Activated CD4-positive, alpha-beta memory T cell treated with anti-CD3 and anti-CD28 coated beads, Interleukin-2, amount 10 ng/mL, durations not matched to agents 7 days and 5 days (primary cell): ENCODE measurements at places on chromosomes 7 and 10.

GRCh38 chr10:120715171-120715570 is 136.0 kb upstream of the WDR11 start:
- H3K36me3 ChIP-seq = no peaks in the 10 kb centered on the region
- DNase-seq = no peak
- H3K27ac ChIP-seq = no peak overlapping the region

DNA sequence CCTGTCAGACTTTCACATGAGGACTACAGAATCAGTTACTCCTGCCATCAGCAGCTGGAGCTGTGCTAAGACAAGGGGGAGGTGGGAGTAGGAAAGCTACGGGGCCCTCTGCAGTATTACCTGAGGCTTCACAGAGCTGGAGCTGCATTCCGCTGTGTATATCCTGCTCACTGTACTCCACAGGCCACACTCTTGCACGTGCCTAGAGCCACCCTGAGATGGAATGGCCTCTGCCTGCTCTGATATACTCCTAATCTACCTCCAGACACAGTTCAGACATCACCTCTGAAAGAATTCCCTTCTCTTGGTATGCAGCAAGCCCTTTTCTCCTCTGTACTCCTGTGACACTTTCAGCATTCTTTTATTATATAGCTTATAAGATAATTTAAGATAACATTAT is 34.8 kb downstream of the TRDMT1 start:
- no peaks in the 10 kb centered on the region for H3K4me1 ChIP-seq
- no peak overlapping the region for H3K4me3 ChIP-seq
- H3K36me3 ChIP-seq = peaks cover 8% of the 10 kb centered on the region
- no peak for DNase-seq
- no peaks in the 10 kb centered on the region for H3K27me3 ChIP-seq

- no peak for DNase-seq
- H3K4me3 ChIP-seq = no peak overlapping the region
- H3K27ac ChIP-seq = no peak overlapping the region
- H3K27me3 ChIP-seq = no peaks in the 10 kb centered on the region
- H3K4me1 ChIP-seq = no peaks in the 10 kb centered on the region
- no peaks in the 10 kb centered on the region for H3K36me3 ChIP-seq
Measured at GRCh38 chr7:31062746-31063435, 10.8 kb downstream of the ADCYAP1R1 start.

GRCh38 chr10:89466599-89467035 is 52.2 kb downstream of the IFIT5 start:
- no peak for DNase-seq
- H3K27ac ChIP-seq = no peak overlapping the region
- H3K36me3 ChIP-seq = no peaks in the 10 kb centered on the region

DNA sequence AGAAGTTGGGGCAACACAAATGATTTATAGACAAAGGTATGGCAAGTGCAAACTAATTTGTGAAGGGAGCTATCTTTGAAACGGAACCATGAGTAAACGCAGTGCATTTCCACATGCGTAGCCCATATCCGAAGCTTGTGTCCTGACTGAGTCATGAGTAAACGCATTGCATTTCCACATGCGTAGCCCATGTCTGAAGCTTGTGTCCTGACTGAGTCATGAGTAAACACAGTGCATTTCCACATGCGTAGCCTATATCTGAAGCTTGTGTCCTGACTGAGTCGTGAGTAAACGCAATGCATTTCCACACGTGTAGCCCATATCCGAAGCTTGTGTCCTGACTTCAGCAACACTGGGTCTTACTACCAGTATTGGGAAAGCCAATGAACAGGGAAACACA is 95.0 kb downstream of the CELF2 start:
- H3K36me3 ChIP-seq = peaks cover 3% of the 10 kb centered on the region
- H3K27ac ChIP-seq = no peak overlapping the region
- no peak overlapping the region for H3K4me3 ChIP-seq
- H3K4me1 ChIP-seq = peaks cover 15% of the 10 kb centered on the region
- DNase-seq = no peak
- peaks cover 6% of the 10 kb centered on the region for H3K27me3 ChIP-seq

GRCh38 chr10:32367793-32368453 is 21.0 kb upstream of the EPC1 start:
- H3K27ac ChIP-seq = peak overlapping the region; percentile 4
- no peaks in the 10 kb centered on the region for H3K27me3 ChIP-seq
- H3K4me1 ChIP-seq = peaks cover 40% of the 10 kb centered on the region
- H3K4me3 ChIP-seq = no peak overlapping the region
- peak; percentile 77 for DNase-seq

- no peaks in the 10 kb centered on the region for H3K36me3 ChIP-seq
- no peak overlapping the region for H3K4me3 ChIP-seq
- no peak overlapping the region for H3K27ac ChIP-seq
- no peaks in the 10 kb centered on the region for H3K4me1 ChIP-seq
- DNase-seq = no peak
Measured at GRCh38 chr7:7533831-7534430, 1.7 kb downstream of the COL28A1 start.

DNA sequence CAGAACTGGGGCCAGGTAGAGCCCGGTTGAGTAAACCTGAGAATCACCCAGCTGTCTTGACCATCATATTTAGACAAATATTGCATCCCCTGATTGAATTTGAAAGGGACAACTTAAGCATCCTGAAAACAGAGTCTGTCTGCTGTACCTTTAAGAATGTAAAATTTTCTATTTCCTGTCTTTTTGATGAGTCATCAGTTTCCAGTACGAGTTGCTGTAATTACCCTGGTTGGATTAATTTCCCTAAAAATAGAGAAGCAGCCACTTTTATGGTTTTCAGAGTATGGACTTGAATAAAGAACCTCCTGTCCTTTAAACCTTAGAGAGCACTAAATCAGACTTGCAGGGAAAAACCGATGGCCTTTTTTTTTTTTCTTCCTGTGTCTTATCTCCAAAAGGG is 164.6 kb upstream of the SH2B2 start:
- peaks cover 12% of the 10 kb centered on the region for H3K4me1 ChIP-seq
- no peak overlapping the region for H3K4me3 ChIP-seq
- H3K36me3 ChIP-seq = no peaks in the 10 kb centered on the region
- H3K27ac ChIP-seq = peak overlapping the region; percentile 49
- no peak for DNase-seq

DNA sequence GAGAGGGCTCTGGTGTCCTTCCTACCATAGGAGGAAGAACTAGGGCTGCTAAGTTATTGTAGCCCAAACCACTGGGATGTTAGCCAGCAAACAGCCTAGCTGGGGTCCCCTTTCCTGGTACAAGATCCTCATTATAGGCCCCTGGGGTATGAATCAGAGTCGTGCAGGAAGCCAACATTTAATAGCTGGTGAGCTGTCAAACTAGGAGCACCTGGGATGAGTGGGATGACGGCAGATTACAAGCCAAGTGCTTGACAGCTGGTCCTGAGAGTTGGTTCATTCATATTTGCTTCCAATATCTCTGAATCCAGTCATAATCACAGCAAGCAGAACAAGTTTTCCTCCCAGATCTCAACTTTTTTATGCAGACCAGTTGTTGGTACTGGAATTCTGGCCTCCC is 25.1 kb upstream of the DNAJB12 start:
- no peaks in the 10 kb centered on the region for H3K36me3 ChIP-seq
- H3K4me1 ChIP-seq = peaks cover 13% of the 10 kb centered on the region
- no peak overlapping the region for H3K4me3 ChIP-seq
- no peaks in the 10 kb centered on the region for H3K27me3 ChIP-seq

GRCh38 chr7:141013345-141013715 is 1.4 kb downstream of the MRPS33 start:
- H3K27me3 ChIP-seq = peaks cover 7% of the 10 kb centered on the region
- DNase-seq = no peak
- H3K4me3 ChIP-seq = peak overlapping the region; percentile 97
- peaks cover 12% of the 10 kb centered on the region for H3K36me3 ChIP-seq
- H3K4me1 ChIP-seq = peaks cover 38% of the 10 kb centered on the region

GRCh38 chr10:128928231-128928836 is 538.7 kb upstream of the MGMT start:
- H3K27me3 ChIP-seq = no peaks in the 10 kb centered on the region
- no peak overlapping the region for H3K27ac ChIP-seq
- no peak overlapping the region for H3K4me3 ChIP-seq
- no peaks in the 10 kb centered on the region for H3K36me3 ChIP-seq
- H3K4me1 ChIP-seq = no peaks in the 10 kb centered on the region

GRCh38 chr10:3197348-3198003 is 24.9 kb upstream of the PITRM1 start:
- peaks cover 85% of the 10 kb centered on the region for H3K27me3 ChIP-seq
- no peak overlapping the region for H3K27ac ChIP-seq
- peak; percentile 90 for DNase-seq
- peaks cover 23% of the 10 kb centered on the region for H3K4me1 ChIP-seq

- peaks cover 31% of the 10 kb centered on the region for H3K36me3 ChIP-seq
- H3K4me1 ChIP-seq = peaks cover 56% of the 10 kb centered on the region
- no peak for DNase-seq
- H3K27ac ChIP-seq = no peak overlapping the region
Measured at GRCh38 chr10:3977761-3978160, 192.8 kb upstream of the KLF6 start.

- H3K27me3 ChIP-seq = peaks cover 6% of the 10 kb centered on the region
- H3K27ac ChIP-seq = no peak overlapping the region
- no peaks in the 10 kb centered on the region for H3K36me3 ChIP-seq
- DNase-seq = no peak
Measured at GRCh38 chr10:110704906-110705476, 60.9 kb downstream of the RBM20 start.

DNA sequence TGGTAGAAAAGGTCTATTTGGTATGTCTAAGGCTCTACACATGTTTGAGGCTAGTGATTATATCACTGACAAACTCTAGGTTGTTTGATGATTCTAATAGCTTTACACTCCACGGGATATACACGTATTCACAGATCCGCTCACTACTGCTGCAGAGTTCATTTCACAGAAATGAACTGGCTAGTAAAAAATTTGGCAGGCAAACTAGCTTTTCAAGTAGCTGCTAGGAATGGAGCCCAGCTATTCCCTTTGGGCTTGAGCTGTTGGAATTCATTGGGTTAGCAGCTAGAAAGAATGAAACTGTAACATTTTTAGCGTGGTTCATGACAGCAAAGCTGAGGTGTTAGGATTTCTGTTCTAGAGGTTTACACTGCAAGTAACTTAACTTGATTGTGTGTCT is 37.6 kb downstream of the R3HCC1L start:
- H3K27me3 ChIP-seq = no peaks in the 10 kb centered on the region
- no peak overlapping the region for H3K27ac ChIP-seq
- no peak overlapping the region for H3K4me3 ChIP-seq
- H3K36me3 ChIP-seq = peaks cover 39% of the 10 kb centered on the region

GRCh38 chr7:9192969-9193368 is 759.6 kb downstream of the NXPH1 start:
- no peaks in the 10 kb centered on the region for H3K4me1 ChIP-seq
- no peaks in the 10 kb centered on the region for H3K36me3 ChIP-seq
- no peak overlapping the region for H3K27ac ChIP-seq
- no peak for DNase-seq
- H3K4me3 ChIP-seq = no peak overlapping the region
- no peaks in the 10 kb centered on the region for H3K27me3 ChIP-seq

DNA sequence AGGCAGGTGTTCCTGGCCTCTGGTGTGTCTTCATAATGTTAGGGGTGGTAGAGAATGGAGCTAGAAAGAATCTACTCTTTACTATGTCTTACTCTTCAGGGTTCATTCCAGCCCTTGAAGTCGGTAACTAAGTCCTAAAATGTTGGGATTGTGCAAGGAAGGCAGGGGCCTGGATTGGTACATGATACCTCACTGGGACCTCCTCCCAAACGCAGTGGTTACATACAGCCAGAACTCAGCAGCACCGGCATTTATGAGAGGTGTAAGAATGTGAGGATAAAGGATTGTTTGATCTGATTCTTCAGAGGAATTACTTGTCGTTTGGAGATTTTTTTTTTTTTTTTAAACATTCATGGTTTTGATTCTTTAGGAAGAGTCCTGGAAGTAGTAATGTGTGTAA is 6.9 kb downstream of the COMTD1 start:
- H3K27ac ChIP-seq = peak overlapping the region; percentile 67
- peaks cover 69% of the 10 kb centered on the region for H3K36me3 ChIP-seq
- DNase-seq = no peak
- no peak overlapping the region for H3K4me3 ChIP-seq
- no peaks in the 10 kb centered on the region for H3K27me3 ChIP-seq

- H3K4me3 ChIP-seq = no peak overlapping the region
- no peaks in the 10 kb centered on the region for H3K4me1 ChIP-seq
- no peak for DNase-seq
Measured at GRCh38 chr10:44353128-44353390, 31.8 kb downstream of the CXCL12 start.

- no peak overlapping the region for H3K4me3 ChIP-seq
- no peak overlapping the region for H3K27ac ChIP-seq
- no peaks in the 10 kb centered on the region for H3K36me3 ChIP-seq
- H3K27me3 ChIP-seq = peaks cover 17% of the 10 kb centered on the region
Measured at GRCh38 chr7:3154317-3154716, 110.7 kb upstream of the CARD11 start.

DNA sequence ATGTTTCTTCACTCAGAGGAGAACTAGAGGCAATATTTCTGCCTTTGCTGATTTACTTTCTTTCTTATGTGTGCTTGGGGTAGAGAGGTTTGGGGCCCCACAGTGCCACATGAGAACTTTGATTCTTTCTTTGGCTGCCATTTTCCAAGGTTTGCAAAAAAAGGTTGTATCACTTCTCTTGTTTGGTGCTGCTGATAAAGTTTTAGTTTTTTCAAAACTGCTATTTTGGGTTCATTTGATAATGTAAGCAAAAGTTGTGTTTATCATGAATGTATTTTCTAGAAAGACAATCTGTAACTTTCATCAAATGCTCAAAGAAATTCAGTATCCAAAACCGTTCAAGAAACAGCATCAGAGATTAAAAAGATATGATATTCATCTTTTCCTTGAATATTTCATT is 30.6 kb upstream of the PARP12 start:
- no peak overlapping the region for H3K4me3 ChIP-seq
- H3K27me3 ChIP-seq = no peaks in the 10 kb centered on the region
- no peak for DNase-seq
- no peaks in the 10 kb centered on the region for H3K4me1 ChIP-seq

- H3K27me3 ChIP-seq = no peaks in the 10 kb centered on the region
- no peak overlapping the region for H3K27ac ChIP-seq
- no peak for DNase-seq
- no peaks in the 10 kb centered on the region for H3K36me3 ChIP-seq
Measured at GRCh38 chr10:2263561-2263960, 526.2 kb upstream of the ADARB2 start.

DNA sequence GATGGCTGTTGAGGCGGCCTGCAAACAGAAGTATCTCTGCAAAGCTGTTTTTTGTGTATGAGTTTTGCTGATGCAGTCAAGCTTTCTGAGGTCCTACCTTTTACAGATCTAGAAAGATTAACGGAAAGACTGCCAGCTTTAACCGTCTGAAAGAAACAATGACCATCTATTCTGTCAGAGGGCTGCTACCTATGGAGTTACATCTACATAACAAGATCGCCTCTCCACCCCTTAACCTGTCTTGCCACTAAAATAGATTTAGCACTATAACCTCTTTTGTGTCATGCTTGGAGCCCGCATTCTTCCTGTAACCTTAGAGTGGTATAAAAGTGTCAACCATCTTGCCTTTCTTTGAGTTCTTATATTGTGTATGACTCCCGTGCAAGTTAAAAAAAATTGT is 291.2 kb downstream of the POM121L12 start:
- no peaks in the 10 kb centered on the region for H3K4me1 ChIP-seq
- no peaks in the 10 kb centered on the region for H3K27me3 ChIP-seq
- H3K27ac ChIP-seq = no peak overlapping the region
- H3K36me3 ChIP-seq = no peaks in the 10 kb centered on the region
- no peak overlapping the region for H3K4me3 ChIP-seq

GRCh38 chr7:130384371-130384801 is 4.1 kb downstream of the CPA1 start:
- H3K4me1 ChIP-seq = no peaks in the 10 kb centered on the region
- H3K27ac ChIP-seq = no peak overlapping the region
- H3K4me3 ChIP-seq = no peak overlapping the region
- no peak for DNase-seq
